ENCODE measurements at places on chromosomes 7 and 10.

DNA sequence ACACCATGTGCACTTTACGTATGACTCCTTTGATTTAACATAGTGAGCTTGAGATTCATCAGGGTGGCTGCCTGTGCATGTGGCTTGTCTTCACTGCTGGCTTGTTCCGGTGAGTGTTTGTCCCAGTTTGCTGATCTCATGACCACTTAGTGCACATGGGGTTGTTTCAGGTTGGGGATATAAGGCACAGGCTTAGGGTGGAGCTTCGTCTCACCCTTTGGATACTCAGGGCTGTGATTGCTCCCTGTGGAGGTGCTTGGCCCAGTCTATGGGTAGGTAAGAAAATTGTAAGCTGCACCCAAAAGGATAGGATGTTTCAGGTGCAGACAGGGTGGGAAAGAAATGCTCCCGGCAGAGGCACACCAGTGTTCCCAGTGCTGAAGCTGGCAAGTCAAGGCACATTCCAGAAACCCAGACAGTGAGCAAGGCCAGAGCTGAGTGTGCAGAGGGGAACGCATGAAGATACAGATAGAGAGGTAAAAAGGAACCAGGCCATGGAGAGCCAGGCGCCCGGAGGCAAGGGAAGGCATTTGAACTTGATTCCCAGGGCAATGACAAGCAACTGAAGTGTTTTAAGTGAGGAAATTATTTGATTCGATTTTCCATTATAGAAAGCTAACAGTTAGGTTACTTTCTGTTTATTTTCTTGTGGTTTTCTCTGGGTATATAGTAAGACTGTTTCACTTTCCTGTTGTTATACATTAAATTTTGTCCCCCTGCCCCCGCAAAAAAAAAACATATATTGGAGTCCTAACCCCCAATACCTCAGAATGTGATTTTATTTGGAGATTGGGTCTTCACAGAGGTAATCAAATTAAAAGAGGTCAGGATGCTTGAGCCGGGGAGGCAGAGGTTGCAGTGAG is 289.8 kb upstream of the KLF6 start:
- DNase-seq, result no peak

DNA sequence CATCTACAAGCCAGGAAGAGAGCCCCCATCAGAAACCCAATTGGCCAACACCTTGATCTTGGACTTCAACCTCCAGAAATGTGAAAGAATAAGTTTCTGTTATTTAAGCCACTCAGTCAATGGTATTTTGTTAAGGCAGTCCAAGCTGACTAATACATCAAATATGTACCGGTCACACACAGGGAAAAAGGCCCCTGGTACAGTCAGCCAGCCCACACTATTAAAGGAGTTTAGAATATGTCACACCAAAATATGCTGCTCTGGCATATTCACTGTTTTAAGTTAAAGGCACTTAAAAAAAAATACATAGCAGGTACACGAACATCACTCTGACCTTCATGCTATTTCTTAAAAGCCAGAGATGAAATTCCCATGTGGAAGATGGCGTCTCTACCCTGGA is 15.2 kb upstream of the CDCA7L start:
- no peak for DNase-seq

DNA sequence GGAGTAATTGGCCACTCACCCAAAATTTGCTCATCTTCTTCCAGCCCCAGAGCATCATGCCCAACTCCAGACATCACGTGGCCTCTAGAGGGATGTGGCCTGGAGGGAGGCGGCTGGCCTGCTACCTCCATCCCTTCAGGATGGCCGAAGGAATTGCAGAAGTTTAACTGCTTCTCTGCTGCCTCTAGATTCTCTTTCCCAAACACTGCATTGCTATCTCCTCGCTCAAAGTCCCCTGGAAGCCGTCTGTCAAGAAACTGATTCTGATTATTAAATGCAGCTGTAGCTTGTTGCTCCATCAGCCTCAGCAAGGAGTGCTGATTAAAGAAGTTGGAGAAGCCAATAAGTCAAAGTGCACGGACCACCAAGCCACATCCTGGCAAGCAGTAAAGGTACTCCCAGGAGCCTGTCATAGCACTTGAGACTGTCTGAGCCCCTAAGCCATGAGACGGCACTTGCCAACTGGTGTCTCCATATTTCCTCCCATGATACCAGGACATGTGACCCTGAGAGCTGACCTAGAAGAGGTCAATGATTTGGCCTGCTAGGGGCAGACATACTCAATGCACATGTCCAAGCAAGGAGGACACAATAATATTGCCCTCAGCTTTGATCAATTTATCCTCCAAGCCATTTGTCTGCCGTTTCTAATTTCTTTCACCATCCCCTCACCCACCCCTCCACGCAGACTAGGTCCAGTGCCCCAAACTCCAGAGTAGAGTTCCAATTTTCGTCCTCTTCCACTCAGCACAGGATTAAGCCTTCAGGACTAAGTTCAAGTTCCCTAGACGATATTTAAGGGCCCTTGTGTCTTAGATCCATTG is 84.2 kb downstream of the TBXAS1 start:
- DNase-seq, result no peak

GRCh38 chr10:52004342-52004949 is 305.1 kb upstream of the CSTF2T start:
- no peak for DNase-seq

GRCh38 chr10:73810735-73811465 is 498 bp downstream of the NDST2 start:
- peak; percentile 18 for DNase-seq

DNA sequence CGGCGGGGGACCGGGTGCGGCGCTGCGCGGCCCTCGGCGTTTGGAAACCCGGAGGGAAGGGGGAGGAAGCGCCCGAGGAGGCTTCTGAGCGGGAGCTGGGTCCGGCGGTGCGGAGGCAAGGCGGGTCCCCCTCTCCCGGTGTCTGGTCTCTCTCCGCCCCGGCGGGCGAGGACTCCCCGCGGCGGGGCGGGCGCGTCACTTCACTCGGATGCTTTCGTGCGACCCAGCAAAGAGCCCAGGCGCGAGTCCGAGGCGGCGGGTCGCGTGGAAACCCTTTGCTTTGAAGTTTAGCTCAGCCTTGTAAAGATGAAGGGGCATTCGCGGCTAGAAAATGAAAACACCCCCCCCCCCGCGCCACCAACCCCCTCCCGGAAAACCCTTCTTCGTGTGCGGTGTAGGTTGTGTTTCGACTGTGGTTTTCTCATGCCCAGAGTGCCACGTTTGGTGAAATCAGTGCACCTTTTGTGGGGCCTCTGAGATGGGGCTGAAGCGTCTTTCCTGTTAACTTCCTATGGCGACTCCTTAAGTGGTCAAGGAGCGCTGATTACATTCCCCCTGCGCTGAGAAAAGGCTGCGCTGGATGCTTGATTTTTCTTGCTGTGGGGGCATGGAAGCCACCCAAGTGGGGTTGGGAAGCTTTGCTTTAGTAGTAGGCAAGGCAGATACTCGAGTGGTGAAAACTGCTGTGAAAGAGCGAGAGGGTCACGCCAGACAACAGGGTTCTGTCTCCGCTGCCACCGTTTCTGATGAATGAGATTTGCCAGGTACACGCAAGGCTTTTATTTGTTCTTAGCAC is 876 bp downstream of the GNAI1 start:
- DNase-seq, result no peak

- no peak for DNase-seq
Observed at GRCh38 chr7:79982141-79982770, 152.4 kb upstream of the GNAI1 start.

Measured in stimulated activated CD8-positive, alpha-beta memory T cell treated with anti-CD3 and anti-CD28 coated beads, Interleukin-7, amount 100 ng/mL, for 1 hour (primary cell).